ENCODE measurements at places on chromosomes 6 and 20.

DNA sequence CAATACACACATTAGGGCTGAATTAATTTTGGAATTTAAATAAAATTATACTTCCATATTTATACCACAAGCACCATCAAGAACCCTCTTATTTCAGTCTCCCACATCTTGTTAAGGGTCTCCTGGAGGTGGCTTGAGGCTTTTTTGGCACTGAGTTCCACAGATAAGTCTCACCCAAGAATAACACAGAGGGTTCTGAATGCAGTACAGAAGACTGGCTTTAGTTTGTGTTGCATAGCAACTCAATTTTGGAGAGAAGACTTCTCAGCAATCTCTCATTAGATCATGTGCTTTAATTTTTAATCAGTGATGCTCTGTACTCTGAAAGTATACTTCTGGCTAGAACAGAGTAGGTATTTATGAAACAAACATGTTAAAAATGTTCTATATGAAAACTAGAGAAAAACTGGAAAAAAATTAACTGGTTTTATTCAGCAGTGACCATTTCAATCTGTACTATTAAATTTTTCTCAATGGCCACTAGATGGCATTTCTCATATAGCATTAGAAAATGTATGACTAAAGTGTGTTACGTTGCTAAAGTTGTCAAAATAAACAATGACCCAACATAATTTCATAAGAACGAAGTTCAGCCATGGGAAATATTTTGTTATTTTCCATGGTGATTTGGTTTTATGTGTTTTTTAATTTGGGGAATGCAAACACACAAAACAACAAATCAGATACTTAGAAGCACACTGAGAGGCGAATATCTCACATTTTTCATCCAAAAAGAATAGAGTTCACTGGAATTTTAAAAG lies 32.7 kb upstream of the MAP7 start:
- no peak for DNase-seq

- DNase-seq: no peak
Observed at GRCh38 chr6:87807475-87807874, 105.4 kb upstream of the AKIRIN2 start.

DNA sequence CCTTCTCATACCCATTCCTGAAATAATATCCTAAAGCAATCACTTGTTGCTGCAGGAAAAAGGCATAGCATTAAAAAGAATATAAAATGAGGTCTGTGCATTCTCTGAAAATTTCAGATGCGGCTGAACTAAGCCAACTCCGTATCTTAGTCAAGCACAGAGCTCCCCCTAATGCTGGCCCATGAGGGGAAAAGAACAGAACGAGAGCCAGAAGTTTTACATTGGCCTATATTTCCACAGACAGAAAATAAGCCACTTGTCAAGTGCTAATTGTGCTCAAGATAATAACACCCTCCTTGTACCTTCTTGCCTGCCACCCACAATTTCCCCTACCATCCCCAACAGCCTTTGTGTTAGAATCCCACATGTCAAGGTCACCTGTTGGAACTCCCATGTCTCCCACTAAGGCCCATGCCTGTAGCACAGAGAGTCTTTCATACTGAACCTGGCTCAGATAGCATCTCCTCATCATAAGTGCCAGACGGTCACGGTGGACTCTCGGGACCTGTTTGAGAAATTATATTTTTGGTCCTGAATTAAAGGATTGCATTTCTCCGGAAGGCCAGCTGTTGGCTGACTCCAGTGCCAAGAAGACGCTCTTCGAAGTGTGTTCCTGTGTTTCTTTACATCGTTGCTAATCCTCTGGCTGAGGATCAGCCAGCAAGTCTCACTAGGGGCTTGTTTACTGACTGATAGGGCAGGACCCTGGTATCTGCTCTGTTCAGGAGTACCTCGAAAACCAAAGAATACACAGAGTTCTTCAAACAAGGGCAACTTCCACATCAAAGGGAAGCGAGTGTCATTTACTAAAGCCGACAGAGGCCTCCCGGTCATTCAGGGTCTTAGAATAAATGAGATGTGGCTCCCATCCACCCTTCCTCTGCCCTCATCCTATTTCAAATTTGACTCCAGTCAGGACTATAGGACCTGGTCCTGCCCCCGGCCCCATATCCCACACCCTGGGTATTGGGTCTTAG lies 183.4 kb upstream of the FBXL4 start:
- DNase-seq: no peak

DNA sequence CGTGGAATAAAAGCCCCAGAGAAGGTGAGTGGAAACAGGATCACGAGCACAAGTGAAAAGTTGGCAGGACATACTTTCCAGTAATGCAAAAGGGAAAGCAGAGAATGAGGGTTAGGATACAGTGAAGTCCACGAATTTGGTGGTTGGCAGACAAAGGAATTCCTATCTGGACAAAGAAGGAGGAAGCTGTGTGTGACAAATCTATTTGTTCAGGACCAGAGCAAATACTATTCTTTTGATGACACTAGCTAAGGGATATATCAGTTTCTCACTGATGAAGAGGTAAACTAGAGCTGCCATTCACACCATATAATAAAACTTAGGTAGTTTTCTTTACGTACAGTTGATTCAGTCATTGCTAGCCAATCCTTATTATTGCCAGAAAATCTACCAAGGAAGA lies 156.8 kb upstream of the GRIK2 start:
- no peak for DNase-seq

GRCh38 chr6:149273318-149273717 lies 44.2 kb upstream of the TAB2 start:
- no peak for DNase-seq

DNA sequence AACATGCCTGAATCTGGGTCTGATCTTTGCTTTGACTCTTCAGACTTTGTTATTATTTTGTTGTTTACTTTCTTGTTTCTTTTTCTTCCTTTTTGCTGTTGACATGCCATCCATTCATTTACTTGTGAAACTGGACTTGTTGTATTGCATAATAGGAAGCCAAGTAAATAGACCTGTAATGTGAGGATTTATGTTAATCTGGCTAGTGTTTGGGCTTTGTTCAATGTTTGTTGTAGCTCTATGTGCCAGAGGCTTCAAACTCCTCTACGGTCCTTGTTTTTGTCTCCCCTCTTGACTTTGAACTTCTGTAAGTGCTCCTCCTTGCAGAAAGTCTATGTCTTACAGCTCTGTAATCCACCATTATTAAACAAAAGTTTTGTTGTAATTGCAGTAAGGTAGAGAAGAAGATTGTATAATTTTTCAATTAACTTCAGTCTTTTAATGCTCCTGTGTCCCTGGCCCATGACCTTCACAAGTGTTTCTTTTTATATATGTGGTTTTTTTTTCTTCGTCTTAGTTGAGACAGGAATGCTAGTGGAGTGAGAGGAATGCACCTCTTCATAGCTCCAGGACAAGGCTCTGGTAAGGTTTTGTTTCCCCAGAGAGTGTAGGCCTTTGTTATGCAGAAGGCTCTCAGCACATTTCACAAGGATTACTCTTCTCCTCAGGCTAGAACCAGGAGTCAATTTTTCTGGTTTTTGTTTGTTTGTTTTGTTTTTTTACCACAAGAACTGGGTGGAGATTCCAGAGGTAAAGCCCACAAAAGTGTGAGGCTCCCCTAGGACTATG lies 1061.8 kb upstream of the CITED2 start:
- DNase-seq: no peak

DNA sequence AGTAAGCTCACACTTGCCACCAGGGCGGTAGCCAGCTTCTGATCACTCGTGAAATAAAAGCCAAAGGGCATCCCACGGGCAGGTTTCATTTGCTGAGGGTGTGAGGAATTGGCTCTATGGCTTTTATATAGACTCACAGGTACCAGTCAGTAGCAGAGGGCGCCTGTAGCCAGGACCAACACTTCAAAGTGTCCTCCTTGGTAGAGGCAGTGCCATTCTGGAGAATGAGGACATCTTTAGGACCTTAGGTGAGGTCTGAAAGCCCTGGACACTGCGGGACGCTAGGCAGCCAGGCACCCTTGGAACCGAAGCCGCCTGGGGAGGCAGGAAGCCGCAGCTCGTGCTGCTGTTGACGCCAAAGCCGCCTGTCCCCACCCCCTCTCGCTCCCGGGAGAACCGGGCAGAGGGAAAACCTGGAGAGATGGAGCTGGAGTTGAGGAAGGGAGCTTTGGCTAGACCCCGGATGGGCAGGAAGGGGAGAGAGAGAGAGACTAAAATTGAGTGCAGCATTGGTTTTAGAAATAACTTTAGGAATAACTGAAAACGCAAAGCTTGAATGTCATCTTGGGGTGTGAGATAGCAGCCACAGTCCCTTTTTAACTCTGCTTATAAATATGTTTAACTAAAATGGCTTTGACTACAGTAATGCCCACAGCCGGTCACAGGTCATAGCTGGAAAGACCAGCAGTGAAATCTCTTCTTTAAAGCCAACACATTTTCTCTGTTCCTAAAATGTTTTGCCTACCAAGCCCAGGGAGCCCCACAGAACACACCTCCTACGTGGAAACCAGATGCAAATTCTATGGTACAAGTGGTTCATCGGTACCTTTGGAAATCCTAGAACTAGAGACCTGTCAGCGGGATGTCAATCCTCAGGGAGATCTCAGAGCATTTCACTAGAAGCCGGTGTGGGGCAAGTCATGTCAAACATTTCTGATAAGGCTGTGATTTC lies 128.5 kb upstream of the CDYL start:
- DNase-seq: peak; percentile 41

DNA sequence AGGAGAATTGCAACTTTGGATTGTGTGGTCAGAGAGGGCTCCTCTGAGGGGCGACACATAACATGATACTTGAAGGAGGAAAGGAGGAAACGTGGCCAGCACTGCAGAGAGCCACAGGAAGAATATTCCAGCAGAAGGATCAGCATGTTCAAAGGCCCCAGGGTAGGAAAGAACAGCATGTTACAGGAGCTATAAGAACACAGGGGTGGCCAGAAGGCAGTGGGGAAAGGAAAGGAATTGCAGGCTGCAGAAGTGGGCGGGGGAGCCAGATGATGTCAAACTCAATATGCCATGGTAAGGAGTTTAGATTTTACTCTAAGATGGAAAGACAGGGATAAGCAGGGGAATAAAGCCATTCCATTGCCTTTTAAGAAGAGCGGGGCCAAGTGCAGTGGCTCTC lies 30.7 kb downstream of the MGME1 start:
- no peak for DNase-seq

DNA sequence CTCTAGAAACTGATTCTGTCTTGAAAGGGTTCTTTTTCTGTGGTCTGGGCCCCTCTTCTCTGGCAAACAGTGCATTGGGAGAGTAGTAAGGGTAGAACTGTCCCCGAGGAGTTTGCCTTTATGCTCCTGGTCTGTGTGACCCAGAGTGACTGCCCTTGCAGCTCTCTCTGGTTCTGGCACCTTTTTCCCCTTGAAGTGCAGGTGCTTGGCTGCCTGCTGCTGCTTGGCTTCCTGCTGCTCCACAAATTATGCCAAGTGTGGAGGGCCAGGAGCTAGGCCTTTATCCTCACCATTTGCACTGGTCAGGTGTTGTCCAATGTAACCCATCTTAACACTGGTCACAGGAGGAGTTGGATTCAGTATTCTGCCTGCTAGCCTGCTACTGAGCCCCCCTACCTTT lies 11.2 kb downstream of the KIZ start:
- no peak for DNase-seq

DNA sequence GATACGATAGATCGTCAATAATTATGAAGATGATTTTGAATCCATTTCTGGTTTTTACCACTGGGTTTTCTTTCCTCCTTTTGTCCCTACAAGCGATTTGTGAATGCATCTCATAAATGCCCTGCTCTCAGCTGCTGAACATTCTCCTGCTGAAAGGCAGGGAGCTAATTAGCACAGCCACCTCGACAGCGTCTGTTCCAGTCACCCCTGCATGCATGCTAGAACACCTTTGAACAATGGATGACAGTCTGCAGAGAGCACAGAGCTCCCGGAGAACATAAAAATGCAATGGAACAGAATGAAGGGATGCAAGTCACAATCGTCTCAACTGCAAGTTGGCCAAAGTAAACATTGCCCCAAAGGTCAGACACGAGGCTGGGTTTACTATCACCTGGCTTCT lies 105.8 kb downstream of the SLC35B3 start:
- DNase-seq: no peak

GRCh38 chr20:51378171-51378928 lies 164.2 kb downstream of the NFATC2 start:
- no peak for DNase-seq

DNA sequence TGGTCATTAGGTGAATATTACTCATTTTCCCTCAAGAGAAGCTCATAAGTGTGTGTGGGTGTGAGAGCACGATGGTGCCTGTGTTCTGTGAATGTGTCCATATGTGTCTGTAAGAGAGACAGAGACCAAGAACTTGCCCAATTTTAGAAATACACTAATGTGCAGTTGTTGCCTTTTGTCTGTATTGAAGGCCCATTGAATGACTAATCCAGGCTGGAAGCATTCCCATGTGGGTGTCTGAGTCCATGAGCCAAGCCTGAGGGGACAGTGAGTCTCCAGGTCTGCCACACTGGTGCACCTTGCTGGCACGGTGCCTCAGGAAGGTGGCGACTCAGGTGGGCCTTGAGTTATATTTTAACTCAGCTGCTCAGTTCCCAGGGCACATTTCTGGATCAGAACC lies 25.5 kb upstream of the ASXL1 start:
- peak; percentile 48 for DNase-seq

DNA sequence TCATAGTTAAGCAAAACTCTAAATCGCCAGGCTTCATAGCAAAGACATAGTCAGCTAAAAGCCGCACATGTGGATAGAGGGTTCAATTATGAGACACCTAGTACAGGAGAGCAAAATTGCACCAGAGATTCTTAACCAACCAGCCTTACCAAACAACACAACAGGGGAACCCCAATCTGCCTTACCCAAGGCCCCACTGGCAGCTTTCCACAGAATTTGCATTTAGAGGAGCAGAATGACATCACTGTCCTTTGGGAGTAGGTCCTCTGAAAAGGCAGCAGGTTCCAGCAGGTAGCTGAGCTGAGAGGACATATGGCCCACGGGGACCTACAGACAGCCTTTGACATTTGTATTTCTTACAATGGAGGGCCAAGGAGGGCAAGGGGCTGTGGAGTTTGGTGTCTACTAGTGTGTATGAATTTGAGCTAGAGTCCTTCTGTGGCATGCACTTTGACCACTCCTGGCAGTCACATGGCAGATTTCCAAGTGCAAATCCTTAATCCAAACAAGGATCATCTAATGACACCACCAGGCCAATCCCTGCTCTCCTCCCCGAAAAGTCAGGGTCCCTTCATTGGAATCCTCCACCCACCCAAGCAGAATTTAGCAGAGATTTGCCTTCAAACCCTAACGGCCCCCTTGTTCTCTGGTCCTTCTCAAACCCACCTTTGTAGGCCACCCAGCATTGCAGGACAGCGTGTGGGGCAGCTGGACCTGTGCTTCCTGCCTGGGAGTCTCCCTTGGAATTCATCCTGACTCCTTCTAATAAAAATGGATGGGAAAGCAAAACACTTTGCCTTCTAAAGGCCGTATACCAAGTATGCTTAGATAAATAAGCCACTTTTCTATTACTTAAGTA lies 171.2 kb upstream of the SUPT3H start:
- DNase-seq: no peak

GRCh38 chr20:47502271-47503239 lies 868 bp downstream of the NCOA3 start:
- peak; percentile 55 for DNase-seq

All from activated CD8-positive, alpha-beta memory T cell treated with anti-CD3 and anti-CD28 coated beads, Interleukin-2, amount 10 ng/mL, durations not matched to agents 7 days and 5 days (primary cell).